ENCODE measurements at places on chromosomes 12 and 14. TPM values are rescaled to one million over a fixed set of nuclear protein-coding genes. Genes with fewer than 3 reads are reported as not detected.

The LPAR5 gene
- 4.3 TPM for total RNA-seq

The SERPINA10 gene
- not detected for total RNA-seq

The ZFYVE26 gene
- total RNA-seq = 20.0 TPM

The KRT6A gene
- 61.2 TPM for total RNA-seq

The RASAL1 gene
- total RNA-seq = 0.69 TPM

The NR1H4 gene
- total RNA-seq = not detected

The TMEM119 gene
- not detected for total RNA-seq

The TMEM30B gene
- 85.3 TPM for total RNA-seq

The PHLDA1 gene
- total RNA-seq = 181 TPM

The NAV3 gene
- 1.6 TPM for total RNA-seq

The NEUROD4 gene
- not detected for total RNA-seq

The MGST1 gene
- 99.3 TPM for total RNA-seq

The APOF gene
- not detected for total RNA-seq

The MYH6 gene
- total RNA-seq = not detected

The C12orf50 gene
- total RNA-seq = not detected

The A2M gene
- total RNA-seq = not detected

The ARMH4 gene
- total RNA-seq = 2.6 TPM

The MSRB3 gene
- total RNA-seq = 4.5 TPM

The KMT2D gene
- 41.9 TPM for total RNA-seq

The IL26 gene
- total RNA-seq = not detected

The RHNO1 gene
- 43.3 TPM for total RNA-seq

The SERPINA12 gene
- total RNA-seq = not detected

The GNB3 gene
- total RNA-seq = 1.8 TPM

The DEPDC4 gene
- 2.0 TPM for total RNA-seq

The LUM gene
- total RNA-seq = 0.15 TPM

The TAS2R46 gene
- total RNA-seq = 1.5 TPM

The SCNN1A gene
- 2.9 TPM for total RNA-seq

The TMEM233 gene
- total RNA-seq = not detected

The HOXC12 gene
- total RNA-seq = 0.33 TPM

The HOXC6 gene
- total RNA-seq = 5.3 TPM

The KRT74 gene
- not detected for total RNA-seq

The KRT83 gene
- total RNA-seq = 0.33 TPM

The TMPRSS12 gene
- total RNA-seq = not detected

The NRXN3 gene
- 1.7 TPM for total RNA-seq

The VTI1B gene
- total RNA-seq = 72.6 TPM

The BCL11B gene
- 0.73 TPM for total RNA-seq

The CKB gene
- total RNA-seq = 299 TPM

The SERPINA3 gene
- total RNA-seq = not detected

The KCNC2 gene
- total RNA-seq = not detected

The ANKS1B gene
- total RNA-seq = 0.98 TPM
